ENCODE measurements at places on chromosomes 12 and 14.

DNA sequence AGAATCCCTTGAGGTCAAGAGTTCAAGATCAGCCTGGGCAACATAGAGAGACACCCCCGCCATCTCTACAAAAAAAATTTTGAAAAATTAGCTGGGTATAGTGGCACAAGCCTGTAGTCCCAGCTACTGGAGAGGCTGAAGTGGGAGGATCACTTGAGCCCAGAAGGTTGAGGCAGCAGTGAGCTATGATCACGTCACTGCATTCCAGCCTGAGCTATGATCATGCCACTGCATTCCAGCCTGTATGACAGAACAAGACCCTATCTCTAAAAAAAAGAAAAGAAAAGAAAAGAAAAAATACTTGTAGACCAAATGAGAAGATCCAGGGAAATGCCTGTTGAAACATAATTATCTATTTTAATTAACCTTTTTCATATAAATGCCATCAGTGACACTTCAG, 93.8 kb upstream of the MDM1 start:
- DNase-seq: no peak

DNA sequence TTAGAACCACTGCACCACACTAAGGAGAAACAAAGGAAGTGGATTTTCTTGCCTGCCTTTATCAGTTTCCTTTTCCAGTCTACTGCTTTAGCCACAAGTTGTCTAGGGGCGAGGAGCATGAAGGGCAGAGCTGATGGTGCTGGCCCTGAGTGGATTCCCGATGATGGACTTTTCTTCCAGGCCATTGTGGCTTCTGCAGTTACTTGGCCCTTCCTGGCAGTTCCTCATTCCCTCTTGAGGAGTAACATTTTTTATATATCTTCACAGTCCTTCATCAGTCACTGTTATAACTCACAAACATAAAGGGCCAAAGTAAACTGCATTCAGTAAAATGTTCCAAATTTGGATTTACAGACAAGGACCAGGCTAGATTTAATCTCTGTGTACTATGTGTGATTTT, 61.2 kb upstream of the SRSF5 start:
- no peak for DNase-seq

DNA sequence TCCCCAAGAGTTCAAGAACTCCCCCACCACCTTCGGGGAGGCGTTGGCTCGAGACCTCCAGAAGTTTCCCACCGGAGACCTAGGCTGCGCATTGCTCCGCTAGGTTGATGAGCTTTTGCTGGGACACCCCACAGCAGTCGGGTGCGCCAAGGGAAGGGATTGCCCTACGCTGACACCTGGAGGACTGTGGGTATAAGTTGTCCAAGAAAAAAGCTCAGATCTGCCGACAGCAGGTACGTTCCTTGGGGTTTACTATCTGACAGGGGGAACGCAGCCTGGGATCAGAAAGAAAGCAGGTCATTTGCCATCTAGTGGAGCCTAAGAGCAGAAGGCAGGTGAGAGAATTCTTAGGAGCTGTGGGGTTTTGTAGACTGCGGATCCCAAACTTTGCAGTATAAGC, 98.8 kb downstream of the FRMD6 start:
- DNase-seq: no peak

GRCh38 chr14:68076451-68076850, 256.9 kb downstream of the RAD51B start:
- no peak for DNase-seq

DNA sequence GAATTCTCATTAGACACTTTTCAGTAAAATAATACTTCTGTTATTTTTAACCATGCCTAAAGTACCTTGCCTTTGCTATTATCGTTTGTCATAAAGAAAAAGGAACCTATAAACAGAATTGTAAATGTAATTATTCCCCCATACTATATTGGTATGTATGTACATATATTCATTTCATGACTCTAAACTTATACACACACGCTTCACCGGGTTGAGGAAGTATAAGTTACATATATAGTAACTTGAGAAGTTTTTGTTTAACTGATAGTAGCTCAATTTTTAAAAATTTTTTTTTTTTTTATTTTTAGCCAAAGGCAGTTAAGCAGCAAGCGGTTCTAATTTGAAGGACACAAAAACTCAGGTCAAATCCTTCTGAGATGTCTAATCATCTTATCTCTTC, 107.6 kb downstream of the PLEKHG7 start:
- no peak for DNase-seq

GRCh38 chr12:115012861-115013235, 328.9 kb upstream of the TBX3 start:
- DNase-seq: no peak

- no peak for DNase-seq
These were observed 13.5 kb upstream of the KRT82 start for GRCh38 chr12:52419656-52420055.

GRCh38 chr14:103385929-103386712, 906 bp downstream of the MARK3 start:
- peak; percentile 52 for DNase-seq

- DNase-seq: no peak
These were observed 1.2 kb upstream of the ALX1 start for GRCh38 chr12:85278598-85279448.

DNA sequence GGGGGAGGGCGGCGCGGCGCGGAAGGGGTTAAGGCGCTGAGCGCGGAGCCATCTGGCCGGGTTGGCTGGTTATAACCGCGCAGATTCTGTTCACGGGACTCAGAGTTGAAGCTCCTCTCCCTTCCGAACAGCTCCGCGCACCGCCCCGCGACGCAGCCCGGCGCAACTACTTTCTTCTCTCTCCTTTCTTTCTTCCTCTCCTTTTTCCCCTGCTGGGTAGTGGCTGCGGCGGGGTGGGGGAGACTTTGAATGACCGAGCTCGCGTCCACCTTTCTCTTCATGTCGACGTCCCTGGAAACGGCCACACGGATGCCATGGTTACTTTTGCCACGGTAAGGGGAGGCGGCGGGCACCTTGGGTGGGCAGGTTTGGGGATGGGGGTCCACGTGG, at the start of gene NTF3:
TSS of gene NTF3 (plus strand) at position 98 of the 390 bp plus-strand sequence. CDS start at position 315, 217 bp downstream.
- no peak for DNase-seq

DNA sequence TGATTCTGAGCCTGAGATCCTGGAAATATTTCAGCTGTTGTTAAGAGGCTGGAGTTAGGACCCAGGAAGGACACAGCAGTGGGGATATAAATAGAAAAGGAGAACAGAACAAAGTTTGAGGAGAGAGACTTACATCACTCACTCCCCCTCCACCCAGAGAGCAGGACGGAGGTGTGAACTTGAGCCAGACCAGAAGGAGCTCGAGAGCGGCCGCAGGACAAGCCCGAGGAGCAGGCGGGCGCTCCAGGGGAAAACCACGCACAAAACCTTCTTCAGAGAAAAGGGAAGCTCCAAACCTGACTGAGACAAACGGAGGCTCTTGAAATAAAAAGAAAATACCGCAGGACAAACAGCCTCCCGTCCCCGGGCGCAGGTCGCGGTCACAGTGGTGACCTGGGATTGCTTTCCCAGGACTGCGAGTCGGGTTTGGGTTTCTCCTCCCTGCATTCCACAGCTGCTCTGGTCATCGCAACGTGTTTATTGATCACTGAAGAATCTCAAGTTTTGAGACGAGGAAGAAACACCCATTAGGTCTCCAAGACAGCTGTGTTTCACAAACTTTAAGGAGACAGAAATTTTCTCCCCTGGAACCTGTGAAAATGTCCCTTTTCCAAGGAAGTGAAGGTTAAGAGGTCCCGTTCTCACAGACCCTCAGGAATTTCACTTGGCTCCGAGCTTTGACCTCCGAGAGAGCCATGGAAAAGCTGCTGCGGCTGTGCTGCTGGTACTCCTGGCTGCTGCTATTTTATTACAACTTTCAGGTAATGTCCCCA, at the start of gene ADGRD1:
TSS of gene ADGRD1 (plus strand) at position 137 of the 773 bp plus-strand sequence. CDS start at position 696, 559 bp downstream.
- no peak for DNase-seq

DNA sequence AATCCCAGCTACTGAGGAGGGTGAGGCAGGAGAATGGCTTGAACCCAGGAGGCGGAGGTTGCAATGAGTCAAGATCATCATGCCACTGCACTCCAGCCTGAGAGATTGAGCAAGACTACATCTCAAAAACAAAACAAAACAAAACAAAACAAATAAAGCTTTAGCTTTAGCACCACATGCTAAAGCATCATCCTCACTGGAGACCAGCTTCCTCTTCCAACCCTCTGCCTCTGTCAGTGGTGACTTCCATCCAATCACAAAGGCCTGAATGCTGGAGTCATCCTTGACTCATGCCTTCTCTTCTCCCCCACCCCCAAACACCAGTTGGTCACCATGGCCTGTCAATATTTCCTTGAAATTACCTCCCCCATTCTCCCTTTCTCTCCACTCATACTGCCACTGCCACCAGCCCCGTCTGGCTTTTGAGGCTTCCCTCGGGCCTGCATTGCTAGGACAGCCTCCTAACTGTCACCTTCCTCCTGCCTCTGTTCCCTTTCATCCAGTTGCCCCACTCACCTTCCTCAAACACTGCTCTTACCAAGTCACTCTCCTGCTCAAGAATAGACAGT, 1.4 kb downstream of the ZNF385A start:
- DNase-seq: peak; percentile 40

- no peak for DNase-seq
These were observed 188.9 kb downstream of the TMX1 start for GRCh38 chr14:51428981-51429380.

DNA sequence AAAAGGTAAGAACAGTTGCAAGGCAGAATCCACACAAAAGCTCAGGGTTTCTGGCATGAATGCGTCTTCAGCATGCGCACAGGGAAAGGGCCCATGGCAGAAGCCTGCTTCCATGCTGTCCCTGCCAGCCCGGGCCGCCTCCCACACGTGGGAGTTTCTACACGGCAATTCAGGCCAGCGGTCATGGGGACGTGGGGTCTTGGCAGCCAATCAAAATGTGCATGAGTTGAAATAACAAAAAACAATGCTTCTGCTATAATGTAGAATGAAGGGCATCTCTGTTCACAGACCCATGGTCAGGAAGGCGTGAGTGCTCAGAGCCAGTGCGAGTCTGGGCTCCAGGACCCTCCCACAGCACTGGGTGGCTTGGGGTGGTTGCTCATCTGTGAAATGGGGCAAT, 28.6 kb downstream of the AMN start:
- DNase-seq: no peak

GRCh38 chr12:113231235-113232088, 10.2 kb downstream of the TPCN1 start:
- DNase-seq: no peak

GRCh38 chr12:6354495-6355393, 12.9 kb upstream of the TNFRSF1A start:
- no peak for DNase-seq

DNA sequence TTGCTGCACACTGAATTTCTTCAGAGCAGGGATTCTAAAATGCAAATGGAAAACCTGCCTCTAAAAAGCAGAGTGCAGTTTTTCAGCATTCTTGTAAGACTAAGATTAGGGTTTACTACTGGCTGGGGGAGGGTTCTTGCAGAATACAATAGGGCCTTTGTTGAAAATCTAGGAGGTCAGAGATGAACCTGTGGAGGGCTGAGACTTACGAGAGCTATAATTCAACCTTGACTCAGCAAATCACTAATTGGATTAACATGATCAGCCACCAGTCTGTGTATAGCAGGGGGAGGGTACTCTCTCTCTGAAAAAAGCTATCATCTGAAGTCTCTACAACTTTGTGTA, 92.6 kb upstream of the HIF1A start:
- DNase-seq: no peak

DNA sequence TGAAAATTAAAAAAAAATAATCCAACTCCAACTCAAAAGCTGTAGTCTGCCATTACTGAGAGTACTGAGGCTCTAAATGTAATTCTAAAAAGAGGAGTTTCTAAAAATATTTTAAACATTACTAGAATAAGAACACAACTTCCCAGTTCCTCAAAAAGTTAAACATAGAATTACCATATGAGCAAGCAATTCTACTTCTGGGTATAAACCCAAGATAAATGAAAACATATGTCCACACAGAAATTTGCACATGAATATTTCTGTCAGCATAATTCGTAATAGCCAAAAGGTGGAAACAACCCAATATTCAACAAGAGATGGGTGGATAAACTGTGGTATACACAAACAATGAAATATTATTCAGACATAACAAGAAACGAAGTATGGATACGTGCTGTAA, 15.0 kb upstream of the NR2C1 start:
- DNase-seq: no peak

GRCh38 chr12:88870000-88870737, 289.9 kb upstream of the KITLG start:
- DNase-seq: no peak

GRCh38 chr14:70188322-70188658, 461 bp downstream of the SLC8A3 start:
- peak; percentile 53 for DNase-seq

GRCh38 chr12:52436000-52436827, 2.0 kb upstream of the KRT75 start:
- DNase-seq: no peak

- DNase-seq: no peak
These were observed 341.3 kb upstream of the FBXO33 start for GRCh38 chr14:39773387-39774126.

DNA sequence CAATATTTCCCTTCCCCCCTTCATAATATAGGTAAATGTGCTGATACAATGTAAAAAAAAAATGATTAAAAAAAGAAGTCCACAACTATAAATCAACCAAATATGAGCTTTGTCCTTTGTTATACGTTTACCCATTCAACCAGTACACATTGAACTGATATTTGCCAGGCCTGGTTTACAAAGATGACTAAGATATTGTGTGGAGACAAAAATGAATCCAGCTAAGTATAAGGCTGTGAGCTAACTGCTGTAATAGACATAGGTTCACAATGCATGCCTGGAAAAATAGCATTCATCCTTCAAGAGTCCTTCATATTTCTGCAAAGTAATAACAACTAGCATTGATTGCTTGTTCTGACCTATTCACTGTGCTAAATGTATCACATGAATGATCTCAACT, 6.9 kb downstream of the C12orf56 start:
- DNase-seq: no peak

DNA sequence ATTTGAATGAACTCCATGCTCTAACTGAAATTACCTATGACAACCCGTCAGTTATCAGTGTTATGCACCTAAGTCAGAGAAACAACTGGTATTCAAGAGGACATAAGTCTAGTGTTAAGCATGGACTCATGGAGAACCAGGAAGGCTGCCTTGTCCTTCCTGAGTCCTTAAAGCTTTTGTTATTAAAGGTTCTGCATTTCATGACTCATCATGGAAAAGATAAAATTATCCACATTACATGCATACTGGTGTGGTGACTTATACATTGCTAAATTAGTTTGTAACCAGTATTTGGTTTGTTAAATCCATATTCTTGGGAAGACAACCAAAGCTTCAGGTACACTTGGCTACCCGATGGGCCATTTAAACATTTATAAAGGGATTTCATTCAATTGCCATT, 6.5 kb upstream of the OR4E1 start:
- DNase-seq: no peak

- no peak for DNase-seq
These were observed 1.3 kb upstream of the OR4M1 start for GRCh38 chr14:19771895-19772430.

Measured in stimulated activated naive CD8-positive, alpha-beta T cell treated with anti-CD3 and anti-CD28 coated beads, Interleukin-15, Interleukin-2, amounts not matched to agents 100 U/mL and 50 U/mL, for 24 hours (primary cell).